Right forelimb (tissue), 1 donor: ENCODE measurements at places on chromosomes 16 and 17.
A peak's percentile ranks its signal among the peaks of the same experiment; 100 is the strongest.

DNA sequence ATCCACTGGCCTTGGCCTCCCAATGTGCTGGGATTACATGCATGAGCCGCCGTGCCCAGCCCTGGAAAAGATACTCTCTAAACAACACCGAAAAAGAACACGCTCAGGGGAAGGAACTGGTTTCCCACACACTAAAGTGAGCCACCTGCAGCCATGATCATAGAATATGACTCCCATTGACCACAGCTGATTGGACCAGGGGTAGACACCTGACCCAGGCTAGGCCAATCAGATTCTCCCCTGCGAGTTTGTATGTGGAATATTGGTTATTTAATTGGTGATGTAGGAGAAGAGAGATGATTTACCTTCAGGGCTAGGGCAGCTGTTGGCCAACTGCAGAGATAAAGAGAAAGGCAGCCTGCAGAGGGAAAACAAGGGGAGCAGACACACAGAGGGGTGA lies 9.0 kb upstream of the GGA2 start:
- no peak for DNase-seq

DNA sequence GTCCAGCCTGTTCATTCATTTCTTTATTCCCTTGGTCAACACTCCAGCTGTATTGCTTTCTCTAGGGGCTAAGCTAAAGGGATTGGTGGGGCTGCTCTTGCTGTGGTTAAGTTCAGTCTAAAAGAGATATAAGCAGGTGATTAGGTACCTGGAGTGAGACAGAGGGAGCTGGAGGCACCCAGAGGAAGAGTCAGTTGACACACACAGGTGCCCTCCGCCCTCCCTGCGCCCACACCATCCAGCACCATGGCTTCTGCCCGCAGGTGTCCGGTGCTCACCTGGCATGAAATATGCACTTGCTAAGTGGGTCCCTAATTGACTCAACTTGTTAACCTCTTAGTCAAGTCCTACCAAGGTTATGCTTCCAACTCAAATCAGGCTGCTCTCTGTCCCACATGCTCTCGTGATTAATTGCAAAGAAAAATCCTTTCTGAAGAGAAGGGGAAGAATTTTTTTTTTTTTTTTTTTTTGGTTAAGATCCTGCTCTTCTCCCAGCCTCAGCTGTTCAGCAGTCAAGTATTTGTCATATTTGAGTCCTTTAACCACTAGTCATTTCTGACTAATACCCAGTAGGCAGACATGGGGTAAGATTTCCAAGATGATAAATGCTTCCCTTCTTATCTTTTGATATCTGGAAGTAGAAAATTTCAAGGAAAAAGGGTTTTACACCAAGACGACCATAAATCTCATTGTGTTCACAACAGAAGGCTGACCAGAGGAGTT lies 199.8 kb upstream of the WSCD1 start:
- no peak for DNase-seq

DNA sequence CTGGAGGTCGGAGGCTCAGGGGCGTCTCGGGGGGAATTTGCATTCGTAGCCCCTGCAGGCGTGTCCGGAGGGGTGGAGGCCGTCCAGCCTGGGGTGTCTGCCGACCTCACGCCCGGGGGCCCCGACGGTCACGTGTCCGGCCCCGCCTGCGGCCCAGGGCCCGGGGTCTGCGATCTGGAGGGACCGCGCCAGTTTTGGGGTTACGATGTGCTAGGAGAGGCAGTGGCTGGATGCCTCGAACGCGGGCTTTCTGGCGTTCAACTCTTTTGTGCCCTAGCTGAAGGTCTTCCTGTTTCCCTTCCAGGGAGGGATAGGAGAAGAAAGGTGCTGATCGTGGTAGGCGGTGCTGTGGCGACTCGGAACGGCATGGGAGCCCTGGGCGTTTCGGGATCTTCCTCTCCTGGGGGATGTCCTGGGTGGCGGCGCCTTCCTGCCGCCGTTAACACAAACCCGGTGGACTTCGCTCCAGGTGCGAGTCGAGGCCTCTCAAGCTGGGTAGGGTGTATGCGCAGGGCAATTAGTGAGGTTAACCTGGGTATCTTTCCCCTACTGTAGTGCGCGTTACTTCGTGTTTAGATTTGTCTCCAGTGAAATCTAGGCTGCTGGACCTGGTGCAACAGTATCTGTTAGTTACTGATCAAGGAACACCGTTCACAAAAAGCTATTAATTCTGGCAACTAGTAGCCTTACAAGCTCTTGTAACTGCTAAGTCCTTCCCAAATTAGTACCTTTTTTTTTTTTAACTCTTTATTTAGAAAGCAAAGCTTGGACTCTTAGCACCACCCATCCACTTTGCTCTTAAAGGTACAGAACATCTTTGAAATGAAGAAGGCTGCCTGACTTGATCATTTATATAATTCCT lies 1.3 kb downstream of the AKAP1 start:
- DNase-seq = no peak

- DNase-seq = no peak
Measured at GRCh38 chr17:3574231-3574630, 16.6 kb upstream of the TRPV3 start.

DNA sequence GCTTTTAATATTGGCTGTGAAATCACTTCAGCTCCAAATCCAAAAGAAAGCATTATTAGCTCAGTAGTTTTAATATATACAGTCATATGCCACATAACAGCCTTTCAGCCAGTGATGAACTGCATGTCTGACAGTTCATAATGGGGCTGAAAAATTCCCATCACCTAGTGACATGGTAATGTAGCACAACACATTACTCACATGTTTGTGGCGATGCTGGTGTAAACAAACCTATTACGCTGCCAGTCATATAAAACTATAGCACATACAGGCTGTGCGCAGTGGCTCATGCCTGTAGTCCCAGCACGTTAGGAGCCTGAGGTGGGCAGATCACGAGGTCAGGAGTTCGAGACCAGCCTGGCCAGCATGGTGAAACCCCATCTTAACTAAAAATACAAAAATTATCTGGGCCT lies 92.2 kb downstream of the TUBD1 start:
- no peak for DNase-seq

GRCh38 chr17:18362698-18363100 lies 651 bp downstream of the SHMT1 start:
- peak; percentile 53 for DNase-seq
